ENCODE measurements at places on chromosomes 1 and 21. TPM values are rescaled to one million over a fixed set of nuclear protein-coding genes. Genes with fewer than 3 reads are reported as not detected.

DNA sequence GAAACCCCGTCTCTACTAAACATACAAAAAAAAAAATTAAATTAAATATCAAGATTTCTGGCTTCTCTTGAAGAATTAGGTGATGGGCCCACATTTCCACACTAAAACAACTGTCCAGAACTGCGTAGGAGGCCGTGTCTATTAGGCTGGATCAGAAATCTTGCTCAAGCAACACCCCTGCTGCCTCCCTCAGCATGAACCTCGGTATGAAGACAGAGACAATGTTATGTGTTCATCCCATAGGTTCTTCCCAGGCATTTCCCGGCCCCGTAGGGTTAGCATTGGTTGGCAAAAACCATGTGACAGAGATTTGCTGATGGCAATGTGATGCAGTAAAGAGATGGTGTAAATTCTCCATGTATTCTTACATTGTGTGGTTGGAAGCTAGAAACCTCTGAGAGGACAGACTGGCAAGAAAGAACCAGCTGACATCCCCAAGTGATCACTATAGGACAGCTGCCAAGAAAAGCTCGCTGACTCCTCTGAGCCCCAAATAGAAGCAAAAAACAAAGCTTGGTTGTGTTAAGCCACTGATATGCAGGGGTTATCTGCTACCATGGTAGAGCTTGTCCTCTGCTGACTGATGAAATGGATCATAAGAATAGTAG is 34.5 kb downstream of the EBNA1BP2 start:
- DNase-seq = no peak

PLA2G2F gene
- not detected for total RNA-seq

- DNase-seq = no peak
Observed at GRCh38 chr1:81974883-81975555, 174.3 kb downstream of the ADGRL2 start.

STYXL2 gene
- total RNA-seq = not detected

TMCO2 gene
- not detected for total RNA-seq

DNA sequence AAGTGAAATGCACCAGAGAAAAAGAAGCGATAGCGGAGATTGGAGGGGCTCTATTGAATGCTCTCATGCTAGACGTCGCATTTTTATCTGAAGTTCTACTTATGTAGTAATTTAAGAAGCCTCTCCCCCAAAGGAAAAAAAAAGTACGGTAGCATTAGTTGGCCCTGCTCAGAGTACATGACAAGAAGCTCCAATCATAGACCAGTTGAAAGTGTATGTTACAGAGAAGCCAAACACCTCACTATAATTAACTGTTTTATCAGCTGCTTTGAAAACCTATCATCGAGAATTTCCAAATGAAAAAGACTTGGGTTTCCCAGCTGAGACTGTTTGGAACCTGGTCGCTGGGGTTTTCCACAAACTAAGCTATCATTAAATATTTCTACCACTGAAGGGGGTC is 19.6 kb upstream of the OVAAL start:
- DNase-seq = no peak
